Hippocampal formation (tissue), 2 donors: ENCODE measurements at places on chromosomes 4 and X.

DNA sequence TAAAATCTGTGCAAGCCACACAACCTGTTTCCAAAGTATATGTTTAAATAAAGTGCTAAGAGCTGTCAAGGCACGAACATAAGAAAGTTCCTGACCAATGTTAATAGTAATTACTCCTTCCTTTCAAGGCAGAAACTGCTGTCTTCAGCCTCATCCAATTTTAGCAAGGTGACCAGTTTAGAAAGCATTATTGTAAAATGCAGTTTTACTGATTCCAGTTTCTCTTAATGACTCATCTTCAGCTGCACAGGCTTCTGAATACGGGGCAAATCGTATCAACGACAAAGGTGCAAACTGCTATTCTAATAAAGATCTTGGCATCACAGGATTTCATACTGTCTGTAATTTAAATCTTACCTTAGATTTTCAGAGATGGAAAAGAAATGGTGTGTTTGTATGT is 87.5 kb downstream of the PPP3CA start:
- DNase-seq: no peak

DNA sequence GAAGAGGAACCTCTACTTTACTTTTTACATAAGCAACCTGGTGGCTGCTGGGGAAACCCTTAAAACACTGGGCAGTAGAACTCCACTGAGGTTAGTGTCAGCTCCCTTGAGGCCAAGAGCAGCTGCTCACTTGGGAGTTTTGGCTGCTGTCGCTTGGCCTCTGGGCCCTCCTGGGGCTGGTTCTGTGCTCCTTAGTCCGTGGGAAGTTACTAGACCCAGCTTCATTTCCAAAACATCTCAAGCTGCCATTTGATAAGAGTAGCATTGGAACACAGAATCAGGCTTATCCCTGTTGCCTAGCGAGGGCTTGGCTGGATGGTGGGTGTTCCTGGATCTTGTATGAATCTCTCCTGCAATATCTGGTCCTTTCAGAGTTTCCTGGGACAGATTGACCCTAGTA is 26.1 kb downstream of the RNF4 start:
- DNase-seq: no peak

DNA sequence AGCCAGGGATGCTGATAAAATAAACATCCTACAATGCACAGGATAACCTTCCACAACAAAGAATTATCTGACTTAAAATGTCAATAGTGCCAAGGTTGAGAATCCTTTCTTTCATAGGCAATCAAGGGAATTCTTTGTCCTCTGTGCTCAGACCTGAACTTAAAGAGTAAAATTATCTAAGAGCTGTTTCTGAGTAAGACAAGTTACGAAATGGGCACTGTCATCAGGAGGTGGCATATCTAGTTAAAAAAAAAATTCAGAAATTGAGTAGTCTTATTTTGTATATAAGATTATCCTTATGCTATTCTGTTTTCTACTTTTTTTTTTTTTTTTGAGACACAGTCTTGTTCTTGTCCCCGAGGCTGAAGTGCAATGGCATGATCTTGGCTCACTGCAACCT is 3.3 kb upstream of the RAB33B start:
- DNase-seq: no peak

- no peak for DNase-seq
Observed at GRCh38 chr4:33494150-33494549, 2750.2 kb downstream of the ARAP2 start.

- DNase-seq: peak; percentile 4
Observed at GRCh38 chrX:113384628-113385027, 544.0 kb upstream of the AMOT start.

GRCh38 chr4:143251779-143252178 is 67.1 kb downstream of the USP38 start:
- DNase-seq: no peak

DNA sequence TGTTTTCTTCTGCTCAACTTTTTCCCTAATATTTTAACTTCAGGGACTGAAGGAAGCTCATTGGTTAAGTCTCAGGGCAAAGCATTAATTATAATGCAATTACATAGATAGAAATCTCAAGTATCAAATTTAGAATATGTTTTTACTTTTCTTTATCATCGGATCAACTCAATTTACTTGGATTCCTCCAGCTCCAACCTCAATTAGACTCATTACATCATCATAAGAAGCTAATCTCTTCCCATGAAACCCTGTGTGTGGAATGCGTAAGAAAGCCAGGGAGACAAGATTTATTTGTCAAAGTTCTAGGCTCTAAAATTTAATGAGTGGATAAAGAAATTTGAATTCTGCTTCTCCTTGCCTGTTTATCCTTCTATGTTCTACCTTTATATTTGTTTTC is 918.4 kb downstream of the ADGRL3 start:
- DNase-seq: no peak

DNA sequence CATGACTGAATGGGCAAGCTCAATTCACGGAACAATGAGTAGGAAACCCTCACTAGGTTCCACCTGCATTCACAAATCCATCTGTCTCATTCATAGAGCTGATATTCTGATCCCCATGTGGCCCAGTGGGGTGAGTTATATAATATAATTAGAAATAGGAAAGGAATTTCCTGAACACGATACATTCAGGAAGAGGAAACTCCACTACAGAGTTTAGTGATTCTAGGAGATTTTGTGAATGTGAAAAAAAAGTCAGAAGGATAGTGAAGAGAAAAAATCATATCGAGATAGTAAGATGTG is 471.2 kb downstream of the GASK1B start:
- no peak for DNase-seq

DNA sequence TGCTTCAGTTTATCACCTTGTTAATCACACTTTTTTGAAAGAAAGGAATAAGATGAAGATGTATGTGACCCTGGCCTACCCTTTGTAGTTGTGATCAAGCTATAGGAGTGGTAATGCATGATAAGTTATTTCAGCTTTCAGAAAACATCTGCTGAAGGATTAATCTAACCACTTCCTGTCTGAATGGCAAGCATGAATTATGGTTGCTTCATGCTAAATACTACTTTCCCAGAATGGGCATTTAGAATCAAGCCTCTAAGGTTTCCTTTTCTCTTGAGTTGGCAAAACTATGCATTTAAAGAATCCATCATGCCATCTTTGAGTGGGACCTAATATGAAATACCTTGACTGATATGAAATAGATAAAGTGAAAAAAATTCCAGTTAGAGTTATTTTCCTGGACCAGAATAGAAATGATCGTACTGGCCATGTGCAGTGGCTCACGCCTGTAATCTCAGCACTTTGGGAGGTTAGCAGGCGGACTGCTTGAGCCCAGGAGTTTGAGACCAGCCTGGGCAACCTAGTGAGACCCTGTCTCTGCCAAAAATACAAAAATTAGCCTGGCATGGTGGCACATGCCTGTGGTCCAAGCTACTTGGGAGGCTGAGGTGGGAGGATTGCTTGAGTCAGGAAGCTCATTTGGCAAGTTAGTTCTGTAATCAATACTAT is 59.1 kb downstream of the ANXA3 start:
- no peak for DNase-seq

- peak; percentile 11 for DNase-seq
Observed at GRCh38 chr4:106201373-106201772, 114.6 kb downstream of the TBCK start.

DNA sequence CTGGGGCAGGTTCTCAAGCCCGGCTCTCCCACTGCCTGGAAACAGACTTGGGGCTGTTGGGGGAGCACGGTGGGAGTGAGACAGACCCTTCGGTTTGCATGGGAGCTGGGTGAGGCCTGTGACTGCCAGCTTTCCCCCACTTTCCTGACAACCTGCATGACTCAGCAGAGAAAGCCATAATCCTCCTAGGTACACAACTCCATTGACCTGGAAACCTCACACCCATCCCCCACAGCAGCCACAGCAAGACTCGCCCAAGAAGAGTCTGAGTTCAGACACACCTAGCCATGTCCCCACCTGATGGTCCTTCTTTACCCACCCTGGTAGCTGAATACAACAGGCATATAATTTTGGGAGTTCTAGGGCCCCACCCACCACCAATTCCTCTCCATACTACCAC is 57.6 kb upstream of the UBQLN2 start:
- no peak for DNase-seq

GRCh38 chr4:54233277-54233696 is 4.2 kb downstream of the PDGFRA start:
- peak; percentile 59 for DNase-seq

GRCh38 chrX:100928660-100929613 is at the start of gene XKRX:
Gene XKRX (minus strand): TSS chrX:100928917. CDS start chrX:100928304, 613 bp downstream.
- no peak for DNase-seq

DNA sequence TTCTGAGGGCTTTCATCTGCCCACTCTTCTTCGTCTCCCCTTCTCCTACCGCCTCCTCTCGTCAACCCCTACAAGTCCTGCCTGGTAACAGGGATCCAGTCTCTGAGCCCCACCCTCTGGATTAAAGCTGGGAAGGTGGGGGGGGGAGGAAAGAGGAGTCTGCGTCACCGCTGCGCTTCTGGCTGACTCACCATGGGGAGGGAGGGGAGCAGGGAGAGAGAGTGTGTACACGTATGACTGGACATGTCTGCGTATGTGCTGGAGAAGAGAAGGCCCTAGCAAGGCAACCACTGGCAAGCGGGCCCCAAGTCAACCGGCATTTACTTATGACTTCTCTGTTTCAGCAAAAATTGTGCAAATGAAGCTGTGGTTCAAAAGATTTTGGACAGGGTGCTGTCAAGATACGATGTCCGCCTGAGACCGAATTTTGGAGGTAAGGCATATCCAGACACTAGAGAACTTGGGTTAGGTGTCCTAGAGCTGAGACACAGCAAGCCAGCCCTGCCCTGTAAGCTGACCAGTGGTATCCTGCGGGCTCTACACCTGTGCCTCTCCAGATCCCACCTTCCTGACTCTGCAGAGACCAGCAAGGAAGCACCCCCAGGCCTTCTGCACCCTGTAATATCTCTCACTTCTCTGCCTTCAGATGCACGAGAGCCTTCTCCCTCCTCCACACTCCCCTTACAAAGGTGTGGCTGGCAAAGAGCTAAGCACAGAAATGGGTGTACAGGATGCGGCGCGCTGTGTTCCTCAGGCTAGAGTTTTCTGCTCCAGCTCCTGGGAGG is 2.5 kb downstream of the GABRQ start:
- no peak for DNase-seq

DNA sequence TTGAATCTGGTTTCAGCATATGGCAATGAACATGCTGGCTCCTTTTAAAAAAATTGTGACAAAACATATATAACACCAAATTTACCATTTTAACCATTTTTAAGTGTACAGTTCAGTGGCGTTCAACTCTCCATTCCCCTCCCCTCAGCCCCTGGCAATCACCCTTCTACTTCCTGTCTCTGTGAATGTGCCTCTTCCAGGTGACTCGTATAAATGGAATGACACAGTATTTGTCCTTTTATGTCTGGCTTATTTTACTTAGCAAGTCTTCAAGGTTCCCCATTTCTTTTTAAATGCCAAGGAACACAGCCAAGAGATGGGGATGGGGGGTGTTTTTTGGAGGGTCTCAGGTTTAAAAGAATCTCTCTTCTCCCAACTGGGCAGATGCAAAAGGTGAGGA is 35.4 kb upstream of the BCLAF3 start:
- no peak for DNase-seq

DNA sequence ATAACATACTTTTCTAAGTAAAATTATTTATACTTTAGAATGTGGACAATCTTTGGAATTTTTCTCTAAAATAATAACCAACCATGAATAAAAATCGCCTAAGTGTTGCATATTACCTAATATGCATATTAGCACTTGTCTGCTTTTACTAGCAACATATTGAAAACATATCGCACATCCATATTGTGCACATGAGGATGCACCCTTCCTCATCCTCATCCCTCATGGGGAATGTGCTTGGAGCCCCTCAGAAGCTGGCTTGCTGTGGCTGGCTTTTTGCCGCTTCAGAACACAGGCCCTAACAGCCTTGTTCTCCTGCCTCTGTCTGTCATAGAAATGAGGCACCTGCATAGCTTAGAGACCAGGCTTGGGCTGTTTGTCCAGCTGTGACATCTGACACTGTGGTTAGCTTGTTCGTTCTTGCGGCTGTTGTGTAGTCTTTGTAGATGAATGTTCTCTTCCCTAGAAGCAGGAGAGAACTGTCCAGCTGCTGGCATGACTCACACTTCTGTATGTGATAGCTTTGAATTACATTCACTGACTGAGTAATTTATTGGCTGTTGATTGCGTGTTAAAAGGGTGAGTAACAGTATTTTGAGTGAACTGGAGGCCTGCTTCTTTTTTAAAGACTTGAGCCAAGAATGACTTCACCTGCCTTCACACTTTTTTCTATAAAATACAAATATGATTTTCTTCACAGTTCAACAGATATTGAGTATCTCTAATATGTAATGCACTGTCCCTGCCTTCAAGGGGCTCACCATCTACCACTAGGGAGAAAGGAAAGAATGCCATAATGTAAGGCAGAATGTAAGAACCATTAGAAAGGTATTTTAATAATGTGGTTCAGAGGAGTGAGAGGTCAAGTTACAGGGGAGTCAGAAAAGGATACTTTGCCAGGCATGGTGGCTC is 81.9 kb downstream of the HMGB2 start:
- peak; percentile 37 for DNase-seq

- no peak for DNase-seq
Observed at GRCh38 chrX:4682636-4683035, 969.2 kb upstream of the PRKX start.

GRCh38 chr4:136934601-136935000 is 597.7 kb downstream of the PCDH18 start:
- no peak for DNase-seq
